ENCODE measurements at places on chromosomes 3 and 15.

- no peak for DNase-seq
Observed at GRCh38 chr3:170804078-170804477, 65.9 kb downstream of the RPL22L1 start.

GRCh38 chr3:180679178-180680096 lies at the start of gene CCDC39:
Gene CCDC39 (minus strand): TSS chr3:180679489. CDS start chr3:180679380, 109 bp downstream.
- DNase-seq, result peak; percentile 75

DNA sequence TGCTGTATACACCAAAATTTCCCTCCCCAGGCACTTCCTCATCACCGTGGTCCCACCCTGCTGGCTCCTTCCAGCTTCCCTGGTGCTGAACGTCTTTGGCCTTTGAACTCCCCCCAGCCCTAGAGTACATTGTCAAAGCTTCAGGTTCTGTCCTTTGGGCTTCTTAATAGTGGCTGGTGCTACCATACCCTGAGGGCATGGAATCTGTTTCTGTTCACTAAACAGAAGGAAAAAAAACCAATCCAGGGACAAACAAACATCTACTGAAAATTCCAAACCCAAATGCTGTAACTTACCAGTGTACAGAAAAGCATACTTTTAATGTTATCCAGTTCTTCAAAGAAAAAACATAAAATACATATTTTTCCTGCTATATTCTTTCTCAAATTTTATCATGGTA lies 148.7 kb downstream of the MYLK start:
- DNase-seq, result no peak

GRCh38 chr15:51801391-51801835 lies 28.0 kb upstream of the TMOD3 start:
- no peak for DNase-seq

DNA sequence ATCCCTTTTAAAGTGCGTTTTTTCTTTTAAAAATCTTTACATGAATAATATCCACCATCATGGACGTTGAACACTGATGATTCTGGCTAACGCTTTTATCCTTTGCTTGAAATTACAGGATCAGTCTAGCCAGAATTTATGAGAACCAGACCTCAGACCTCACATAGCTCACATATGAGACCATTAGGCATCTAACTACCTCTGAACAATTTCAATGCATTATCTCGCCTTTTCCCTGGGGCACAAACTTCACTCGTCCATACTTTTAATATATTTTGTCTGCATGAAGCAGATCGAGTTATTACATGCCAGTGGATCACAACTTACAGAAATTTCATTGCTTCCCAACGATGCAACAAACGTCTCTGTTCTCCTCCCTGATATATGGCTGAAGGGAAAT lies 105.6 kb downstream of the MEIS2 start:
- DNase-seq, result no peak

GRCh38 chr3:184345317-184346144 lies 8.1 kb downstream of the FAM131A start:
- peak; percentile 39 for DNase-seq

GRCh38 chr15:85307687-85308045 lies 72.7 kb upstream of the AKAP13 start:
- no peak for DNase-seq

DNA sequence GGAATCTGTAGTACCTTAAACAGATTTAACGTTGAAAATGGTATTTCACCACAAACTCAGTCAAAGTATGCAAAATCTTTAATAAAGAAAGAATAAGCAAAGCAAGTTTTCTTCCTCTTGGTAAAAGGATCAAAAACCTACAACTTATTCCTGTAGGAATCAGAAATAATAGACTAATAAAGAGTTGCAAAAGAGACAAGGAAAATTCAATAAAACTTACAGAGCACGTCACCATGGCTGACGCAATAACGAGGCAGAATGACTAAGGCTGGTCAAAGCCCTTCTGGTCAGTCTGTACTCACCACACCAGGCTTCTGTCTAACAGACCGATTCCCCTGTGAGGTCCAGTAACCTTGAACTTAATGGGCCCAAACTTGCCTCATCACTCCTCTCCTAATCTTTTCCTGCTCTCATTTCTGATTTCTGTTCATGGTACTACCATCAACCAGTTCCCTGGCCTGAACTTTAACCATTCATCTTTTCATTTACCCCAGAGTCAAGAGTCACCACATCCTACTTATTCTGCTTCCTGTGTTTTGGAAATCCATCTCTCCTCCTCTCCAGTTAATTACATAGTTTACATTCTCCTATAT lies 5.0 kb downstream of the MASP1 start:
- DNase-seq, result no peak

DNA sequence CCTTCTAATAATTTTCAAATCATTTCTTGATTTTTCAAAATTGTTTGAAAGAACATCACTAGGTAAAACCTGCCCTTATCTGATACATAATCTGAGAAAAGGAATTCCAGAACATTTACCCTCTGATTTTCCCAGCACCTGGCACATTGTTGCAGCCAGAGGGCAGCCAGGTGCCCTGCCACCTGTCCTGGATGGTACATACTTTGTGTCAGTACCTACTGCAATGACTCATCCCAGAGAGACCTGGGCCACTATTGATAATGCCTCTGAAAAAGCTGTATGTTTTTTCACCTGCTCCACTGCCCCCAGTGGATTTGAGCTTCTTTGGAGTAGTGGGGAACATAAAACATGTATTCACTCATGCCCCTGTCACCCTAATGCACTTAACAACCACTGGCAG lies 648.9 kb upstream of the GBE1 start:
- DNase-seq, result no peak

DNA sequence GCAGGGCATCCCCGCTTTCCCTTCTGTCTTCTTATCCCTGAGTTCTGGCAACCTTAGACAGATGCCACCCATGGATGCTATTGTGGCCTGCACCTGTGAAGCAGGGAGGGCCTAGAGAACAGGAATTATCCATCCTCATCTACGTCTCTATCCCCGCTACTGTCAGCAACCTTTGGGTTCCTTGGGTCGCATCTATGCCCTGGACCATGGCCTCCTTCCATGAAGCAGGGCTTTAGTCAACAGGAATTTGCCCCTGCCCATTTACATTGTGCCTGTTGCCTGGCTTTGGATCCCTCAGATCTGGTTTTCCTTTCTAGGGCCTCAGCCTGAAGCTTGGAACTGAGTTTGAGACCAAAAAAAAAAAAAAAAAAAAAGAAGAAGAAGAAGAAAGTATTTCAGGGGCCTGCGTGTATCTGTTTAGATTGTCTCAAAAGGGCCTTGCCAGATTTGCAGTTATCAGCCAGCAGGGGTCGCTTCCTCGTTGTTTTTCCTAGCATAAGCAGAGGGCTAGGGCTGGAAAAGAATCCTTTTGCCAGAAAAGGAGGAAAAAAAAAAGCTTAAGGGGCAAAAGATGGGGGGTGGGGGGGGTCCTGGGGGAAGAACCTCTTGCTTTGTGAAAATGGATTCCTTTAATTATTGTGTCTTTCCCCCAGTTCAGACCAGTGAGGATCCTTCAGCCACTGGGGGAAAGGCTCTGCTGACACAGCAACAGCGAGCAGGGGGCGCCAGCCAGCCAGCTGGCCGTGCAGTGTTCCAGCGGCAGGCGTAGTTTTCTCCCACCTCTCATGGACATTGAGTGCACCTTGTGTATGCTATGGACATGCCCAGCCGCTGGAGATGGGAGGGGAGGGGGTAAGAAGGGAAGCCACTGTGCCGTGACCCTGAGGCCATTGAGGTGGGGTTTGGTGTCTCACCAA lies 65.7 kb upstream of the ALDH1L1 start:
- peak; percentile 41 for DNase-seq

- no peak for DNase-seq
Observed at GRCh38 chr3:102059145-102059943, 210.0 kb downstream of the NFKBIZ start.

- peak; percentile 68 for DNase-seq
Observed at GRCh38 chr3:18111796-18112232, 313.3 kb downstream of the SATB1 start.

- no peak for DNase-seq
Observed at GRCh38 chr15:93882141-93882540, 349.2 kb upstream of the MCTP2 start.

GRCh38 chr15:48590723-48591122 lies 54.8 kb downstream of the FBN1 start:
- no peak for DNase-seq

Measured in Jurkat, Clone E6-1 (cell line).